ENCODE measurements at places on chromosomes 12 and 14. TPM values are rescaled to one million over a fixed set of nuclear protein-coding genes. Genes with fewer than 3 reads are reported as not detected.

The AKAP6 gene
- polyA plus RNA-seq = 3.6 TPM

The SOAT2 gene
- polyA plus RNA-seq = 1.2 TPM

The ISM2 gene
- 2.0 TPM for polyA plus RNA-seq

- DNase-seq = no peak
Observed at GRCh38 chr12:29763301-29763683, 20.4 kb downstream of the TMTC1 start.
